ENCODE measurements at places on chromosomes 4 and X. TPM values are rescaled to one million over a fixed set of nuclear protein-coding genes. Genes with fewer than 3 reads are reported as not detected.

Gene CORIN
- 6.4 TPM for total RNA-seq

Gene MSX1
- 5.4 TPM for total RNA-seq

Gene MED12
- total RNA-seq = 33.9 TPM

Gene DIPK2B
- 12.2 TPM for total RNA-seq

DNA sequence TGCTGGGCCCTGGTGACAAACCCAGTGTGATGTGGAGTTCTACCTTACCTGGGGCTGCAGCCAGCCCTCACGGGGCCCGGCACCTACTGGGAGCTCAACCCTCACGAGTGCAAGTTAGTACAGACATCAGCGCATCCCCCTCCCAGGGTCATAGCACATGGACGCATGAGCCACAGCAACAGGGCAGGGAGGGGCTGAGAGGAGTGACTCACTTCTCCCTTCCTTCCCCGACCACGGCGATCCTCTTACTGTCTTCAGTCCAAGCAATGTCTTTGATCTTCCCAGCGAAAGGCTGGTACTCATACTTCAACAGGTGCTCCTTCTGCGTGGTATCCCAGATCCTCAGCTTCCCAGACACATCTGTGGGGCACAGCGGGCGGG is 17.8 kb downstream of the WDR1 start:
- peaks cover 2% of the 10 kb centered on the region for H3K4me1 ChIP-seq
- no peaks in the 10 kb centered on the region for H3K36me3 ChIP-seq
- H3K4me3 ChIP-seq = no peak overlapping the region
- no peak for DNase-seq
- no peak overlapping the region for H3K27ac ChIP-seq
- H3K27me3 ChIP-seq = no peaks in the 10 kb centered on the region

DNA sequence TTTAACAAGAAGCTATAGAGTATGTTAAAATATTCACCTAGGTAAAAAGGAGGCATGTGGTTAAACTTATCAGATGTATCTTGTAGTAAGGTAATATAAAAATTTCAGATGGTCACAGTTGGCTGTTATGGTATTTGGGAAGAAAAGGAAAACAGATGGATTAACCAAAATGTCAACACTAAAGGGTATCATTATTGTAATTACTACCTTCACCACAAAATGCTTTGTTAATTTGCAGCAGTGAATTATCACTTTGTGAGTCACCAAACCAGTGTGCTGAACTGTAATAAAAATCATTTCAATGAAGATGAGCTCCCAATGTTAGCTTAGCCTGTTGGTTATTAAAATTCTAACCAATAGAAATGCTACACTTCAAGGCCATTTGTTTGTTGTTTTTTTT is 233.9 kb downstream of the RPA4 start:
- no peak overlapping the region for H3K27ac ChIP-seq
- H3K36me3 ChIP-seq = no peaks in the 10 kb centered on the region
- H3K4me1 ChIP-seq = no peaks in the 10 kb centered on the region
- no peak for DNase-seq

GRCh38 chr4:70182517-70183167 is 12.9 kb upstream of the ODAM start:
- DNase-seq = no peak
- H3K4me1 ChIP-seq = no peaks in the 10 kb centered on the region
- no peak overlapping the region for H3K4me3 ChIP-seq

DNA sequence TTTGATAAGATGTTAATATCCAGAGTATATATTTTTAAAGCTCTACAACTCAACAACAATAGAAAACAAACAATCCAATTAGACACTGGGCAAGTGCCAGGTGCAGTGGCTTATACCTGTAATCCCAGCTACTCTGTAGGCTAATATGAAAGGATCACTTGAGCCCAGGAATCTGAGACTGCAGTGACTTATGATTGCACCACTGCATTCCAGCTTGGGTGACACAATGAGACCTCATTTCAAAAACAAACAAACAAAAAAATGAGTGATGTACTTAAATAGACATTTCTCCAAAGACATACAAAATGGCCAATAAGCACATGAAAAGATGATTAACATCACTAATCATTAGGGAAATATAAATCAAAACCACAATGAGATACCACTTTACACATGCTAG is 356.8 kb upstream of the PCDH10 start:
- H3K4me3 ChIP-seq = no peak overlapping the region
- no peak for DNase-seq
- H3K27me3 ChIP-seq = no peaks in the 10 kb centered on the region

DNA sequence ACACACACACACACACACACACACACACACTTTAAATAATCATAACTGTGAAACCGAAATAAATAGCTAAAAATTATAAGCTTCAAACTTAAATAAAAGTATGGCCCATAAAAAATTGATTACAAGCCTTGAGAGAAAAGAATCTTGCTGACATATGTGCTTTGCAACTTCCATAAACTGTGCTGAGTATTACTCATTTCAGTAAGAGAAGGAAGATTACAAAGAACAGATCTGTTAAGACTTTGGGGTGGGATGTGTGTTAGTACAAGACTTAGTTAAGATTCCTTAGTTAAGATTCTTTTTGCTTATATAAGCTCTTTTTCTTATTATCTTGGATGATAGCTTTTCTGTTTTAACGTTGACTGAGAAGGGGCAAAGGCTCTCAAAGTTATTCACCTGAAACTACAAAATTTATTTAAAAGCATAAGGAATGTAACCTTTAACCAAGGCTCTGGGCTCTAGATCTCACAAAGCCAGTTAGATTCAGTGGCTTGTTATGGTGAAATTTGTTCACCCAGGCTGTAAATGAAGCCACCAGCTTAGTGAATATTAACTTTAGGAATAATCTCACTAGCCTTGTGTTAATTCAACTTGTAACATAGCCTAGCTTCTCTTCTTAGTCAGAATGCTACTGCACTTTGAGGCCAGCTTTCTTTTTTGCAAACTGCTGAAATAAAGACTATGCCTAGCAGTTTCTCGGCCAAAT is 58.2 kb downstream of the ARSJ start:
- no peak for DNase-seq
- H3K27ac ChIP-seq = no peak overlapping the region
- no peaks in the 10 kb centered on the region for H3K4me1 ChIP-seq
- no peaks in the 10 kb centered on the region for H3K27me3 ChIP-seq
- no peak overlapping the region for H3K4me3 ChIP-seq

- no peak overlapping the region for H3K4me3 ChIP-seq
- H3K36me3 ChIP-seq = no peaks in the 10 kb centered on the region
- H3K4me1 ChIP-seq = no peaks in the 10 kb centered on the region
- H3K27ac ChIP-seq = no peak overlapping the region
Measured at GRCh38 chr4:70313736-70314135, 21.0 kb upstream of the CABS1 start.

DNA sequence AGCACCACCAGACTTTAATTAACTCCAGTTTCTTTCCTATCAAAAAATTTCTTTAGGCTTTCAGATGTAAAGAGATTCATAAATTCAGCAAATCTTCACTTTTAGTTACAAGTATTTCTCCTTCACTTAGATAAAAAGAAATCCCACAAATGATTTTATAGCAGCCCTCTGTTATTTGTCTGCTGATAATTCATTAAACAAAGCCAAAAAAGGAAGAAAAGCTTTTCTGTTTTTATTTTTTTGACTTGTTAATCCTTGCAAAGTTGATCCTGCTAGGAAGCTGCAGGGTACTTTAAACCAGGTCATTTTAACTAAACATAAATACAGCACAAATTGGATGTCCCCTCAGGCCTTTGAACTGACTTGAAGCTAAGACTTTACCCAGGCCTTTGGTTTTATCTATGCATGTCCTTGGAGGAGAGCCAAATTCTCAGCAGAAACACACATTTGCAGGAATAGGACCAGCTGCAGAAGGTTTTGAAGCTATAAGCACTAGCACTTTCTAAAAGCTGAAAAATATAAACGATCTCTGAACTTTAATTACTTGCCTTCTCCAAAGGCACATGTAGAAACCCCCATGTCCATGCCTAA is 57.5 kb downstream of the PCDH18 start:
- no peak for DNase-seq
- H3K36me3 ChIP-seq = no peaks in the 10 kb centered on the region
- no peak overlapping the region for H3K27ac ChIP-seq
- no peak overlapping the region for H3K4me3 ChIP-seq

All from breast epithelium (tissue), 4 donors.